ENCODE measurements at places on chromosomes 4 and X. TPM values are rescaled to one million over a fixed set of nuclear protein-coding genes. Genes with fewer than 3 reads are reported as not detected.

ADGRL3 gene
- 8.9 TPM for total RNA-seq

CTAG1A gene
- not detected for total RNA-seq

XAGE2 gene
- total RNA-seq, result not detected

SLC10A6 gene
- 1.4 TPM for total RNA-seq

ZNF185 gene
- total RNA-seq, result 24.3 TPM

ADGRG2 gene
- 1.2 TPM for total RNA-seq

NPY2R gene
- total RNA-seq, result 0.54 TPM

GAB1 gene
- 38.0 TPM for total RNA-seq

PIM2 gene
- total RNA-seq, result 29.6 TPM

MEPE gene
- not detected for total RNA-seq

DCAF12L2 gene
- 0.41 TPM for total RNA-seq

KLKB1 gene
- 2.1 TPM for total RNA-seq

RENBP gene
- total RNA-seq, result 22.9 TPM

DGAT2L6 gene
- total RNA-seq, result not detected

SPANXD gene
- total RNA-seq, result not detected

NOX1 gene
- not detected for total RNA-seq

TMPRSS11D gene
- not detected for total RNA-seq

MAPK10 gene
- total RNA-seq, result 54.5 TPM

PF4V1 gene
- 1.0 TPM for total RNA-seq

GC gene
- 0.69 TPM for total RNA-seq

GYG2 gene
- 2.2 TPM for total RNA-seq

MGARP gene
- total RNA-seq, result 0.25 TPM

HSD17B11 gene
- 39.5 TPM for total RNA-seq

SHOX gene
- not detected for total RNA-seq

MGST2 gene
- total RNA-seq, result 62.8 TPM
